CD14-positive monocyte (primary cell): ENCODE measurements at places on chromosomes 7 and 10.
A peak's percentile ranks its signal among the peaks of the same experiment; 100 is the strongest.

DNA sequence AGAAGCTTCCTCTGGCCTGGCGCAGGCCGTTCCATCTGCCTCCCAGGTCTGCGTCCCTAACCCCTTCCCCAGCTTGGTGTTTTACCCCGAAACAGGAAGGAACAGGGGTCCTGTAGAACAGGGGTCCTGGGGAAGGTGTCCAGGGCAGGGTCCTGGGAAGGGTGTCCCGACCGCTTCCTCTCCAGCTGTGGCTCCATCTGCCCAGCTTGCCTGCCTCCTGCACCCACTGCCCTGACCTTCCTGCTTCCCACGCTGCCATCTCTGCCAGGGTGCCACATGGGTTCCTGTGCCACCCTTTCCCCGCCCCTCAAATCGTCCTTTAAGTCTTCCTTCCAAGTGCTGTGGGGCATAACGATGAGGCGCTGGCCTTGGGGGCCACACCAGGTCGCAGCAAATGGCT lies 32.4 kb downstream of the WDR86 start:
- DNase-seq: no peak

DNA sequence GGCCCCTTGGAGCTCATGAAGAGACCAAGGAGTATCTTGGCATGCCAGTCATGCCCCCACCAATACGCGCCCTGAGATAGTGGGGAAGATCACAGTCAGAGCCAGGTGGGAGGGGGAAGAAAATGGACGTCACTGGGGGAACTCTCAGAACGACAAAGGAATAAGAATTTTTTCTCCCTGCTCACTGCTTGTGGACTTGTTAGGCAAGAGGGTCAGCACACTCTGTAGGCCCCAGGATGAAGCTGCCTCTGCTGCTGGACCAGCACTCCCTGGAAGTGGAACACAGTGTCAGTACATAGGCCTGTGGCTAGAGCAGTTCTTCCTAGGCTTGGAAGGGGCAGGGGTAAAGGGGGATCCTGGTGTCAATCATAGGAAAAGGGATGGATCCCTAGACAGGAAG lies 46.5 kb downstream of the DRGX start:
- no peak for DNase-seq

DNA sequence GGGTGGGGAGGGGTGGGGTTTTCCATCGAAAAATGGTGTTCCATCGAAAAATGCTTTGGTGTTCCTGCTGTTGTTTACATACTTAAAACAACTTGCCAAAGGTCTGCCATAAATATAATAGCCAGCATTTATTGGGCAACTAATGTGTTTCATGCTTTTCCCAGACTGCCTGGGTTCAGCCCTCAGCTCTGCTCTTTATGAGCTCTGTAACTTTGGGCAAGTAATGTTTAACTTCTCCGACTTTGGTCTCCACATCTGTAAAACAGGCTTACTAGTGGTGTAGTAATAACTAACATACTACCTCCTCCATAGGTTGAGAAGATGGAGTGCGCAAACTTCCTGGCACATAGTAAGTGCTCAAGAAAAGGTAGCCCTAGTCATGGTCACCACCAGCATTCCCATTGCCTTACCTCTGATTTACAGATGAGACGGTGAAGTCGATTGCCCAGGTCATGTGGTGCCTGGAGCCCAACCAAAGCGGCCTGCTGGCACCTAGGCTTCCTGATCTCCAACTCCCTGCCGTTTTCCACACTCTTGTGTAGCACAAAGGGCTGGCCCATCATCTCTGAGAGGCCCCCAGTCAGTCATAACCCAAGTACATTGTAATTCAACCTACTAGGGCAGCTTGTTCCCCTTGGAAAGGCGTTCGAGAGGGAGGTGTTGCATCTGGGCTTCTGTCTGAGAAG lies 8.9 kb downstream of the ZMIZ1 start:
- no peak for DNase-seq

GRCh38 chr7:142384493-142384922 lies 126.7 kb upstream of the PRSS58 start:
- DNase-seq: peak; percentile 86

- no peak for DNase-seq
Measured at GRCh38 chr10:80473096-80473657, 19.1 kb downstream of the TSPAN14 start.

GRCh38 chr10:18109341-18109870 lies 30.8 kb upstream of the CACNB2 start:
- DNase-seq: no peak

GRCh38 chr7:117077658-117078057 lies 124.4 kb downstream of the ST7 start:
- DNase-seq: no peak

- no peak for DNase-seq
Measured at GRCh38 chr10:128739930-128740329, 613.7 kb upstream of the MKI67 start.

DNA sequence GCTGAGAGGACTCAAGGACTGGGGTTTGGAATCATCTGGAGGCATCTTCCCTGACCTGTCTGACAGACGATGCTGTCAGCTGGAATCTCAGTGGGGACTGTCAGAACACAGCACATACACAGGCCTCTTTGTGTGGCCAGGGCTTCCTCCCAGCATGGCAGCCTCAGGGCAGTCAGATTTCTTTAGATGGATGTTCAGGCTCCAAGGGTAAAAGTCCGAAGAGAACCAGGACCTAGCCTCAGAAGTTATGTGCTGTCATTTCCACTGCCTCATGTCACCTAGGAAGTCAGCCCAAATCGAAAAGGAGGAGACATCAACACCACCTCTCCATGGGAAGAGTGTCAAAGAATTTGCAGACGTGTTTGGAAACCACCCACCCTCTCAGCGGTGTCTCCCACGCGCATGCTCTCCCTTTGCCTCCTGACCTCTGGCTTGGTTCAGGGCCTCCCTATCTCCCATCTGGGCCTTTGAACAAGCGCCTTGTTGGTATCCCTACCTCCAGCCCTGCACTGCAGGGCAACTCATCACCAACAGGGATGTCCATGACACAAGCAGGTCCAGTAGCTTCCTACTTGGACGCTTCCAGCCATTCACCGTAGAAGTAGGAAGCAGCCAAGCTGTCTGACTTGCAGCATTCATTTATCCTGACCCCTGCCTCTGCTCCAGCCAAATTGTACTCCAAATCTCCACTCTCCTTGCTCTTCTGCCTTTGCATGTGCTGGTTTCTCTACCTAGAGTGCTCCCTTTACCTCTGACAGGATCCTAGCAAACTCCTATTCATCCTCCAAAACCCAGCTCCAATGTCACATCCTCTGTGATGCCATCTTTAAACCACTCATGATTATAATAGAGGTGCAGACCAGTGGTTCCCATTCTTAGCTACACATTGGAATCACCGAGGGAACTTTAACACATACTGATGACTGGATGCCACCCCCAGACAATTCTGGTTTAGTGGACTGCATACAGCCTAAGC lies 121.6 kb downstream of the OAT start:
- DNase-seq: no peak

- DNase-seq: no peak
Measured at GRCh38 chr10:100315615-100316014, 14.4 kb downstream of the PKD2L1 start.

DNA sequence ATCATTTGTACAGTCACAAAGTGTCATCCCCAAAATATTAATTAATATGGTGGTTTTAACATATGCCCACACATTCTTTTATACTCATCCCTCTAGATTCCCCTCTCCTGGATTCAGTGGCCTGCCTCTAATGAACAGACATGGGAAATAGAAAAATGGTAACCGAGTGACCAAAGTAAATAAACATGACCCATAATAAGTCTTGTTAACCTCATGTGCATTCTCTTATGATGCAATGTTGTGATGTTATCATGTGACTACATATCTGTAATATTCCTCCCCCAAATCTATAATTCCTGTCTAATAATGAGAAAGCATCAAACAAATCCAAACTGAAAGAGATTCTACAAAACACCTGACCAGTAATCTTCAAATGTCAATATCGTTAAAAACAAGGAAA lies 164.5 kb upstream of the PRSS1 start:
- DNase-seq: peak; percentile 25

GRCh38 chr10:1157615-1157933 lies 101.4 kb downstream of the WDR37 start:
- DNase-seq: no peak

- DNase-seq: no peak
Measured at GRCh38 chr7:70242826-70243225, 644.6 kb downstream of the AUTS2 start.

GRCh38 chr10:122441961-122442360 lies 12.5 kb upstream of the ARMS2 start:
- DNase-seq: no peak

- DNase-seq: no peak
Measured at GRCh38 chr10:22740180-22740579, 25.8 kb upstream of the PIP4K2A start.

DNA sequence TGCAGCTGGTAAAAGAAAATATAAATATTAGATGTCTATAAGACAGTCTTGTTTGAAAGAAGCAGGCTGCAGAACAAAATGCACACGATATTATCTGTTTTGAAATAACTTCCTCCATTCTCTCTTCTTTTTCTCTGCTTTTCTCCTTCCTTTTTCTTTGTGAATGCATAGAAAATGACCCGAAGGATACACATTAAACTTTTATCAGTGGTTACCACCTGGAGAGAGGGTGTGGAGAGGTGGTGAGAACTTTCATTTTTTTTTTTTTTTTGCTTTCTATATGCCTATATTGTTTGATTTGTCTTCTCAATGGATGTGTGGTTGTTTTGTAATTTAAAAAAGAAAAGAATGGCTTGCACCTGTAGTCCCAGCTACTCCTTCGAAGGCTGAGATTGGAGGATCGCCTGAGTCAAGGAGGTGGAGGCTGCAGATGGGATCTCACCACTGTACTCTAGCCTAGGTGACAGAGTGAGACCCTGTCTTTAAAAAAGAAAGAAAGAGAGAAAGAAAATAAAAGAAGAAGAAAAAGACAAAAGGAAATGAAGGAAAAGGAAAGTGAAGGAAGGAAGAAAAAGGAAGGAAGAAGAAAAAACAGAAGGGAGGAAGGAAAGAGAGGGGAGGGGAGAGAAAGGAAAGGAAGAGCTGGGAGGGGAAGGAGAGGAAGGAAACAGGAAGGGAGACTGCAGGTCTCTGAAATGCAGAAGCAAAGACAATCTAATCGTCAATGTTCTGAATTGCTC lies 64.4 kb downstream of the SAMD9 start:
- no peak for DNase-seq

DNA sequence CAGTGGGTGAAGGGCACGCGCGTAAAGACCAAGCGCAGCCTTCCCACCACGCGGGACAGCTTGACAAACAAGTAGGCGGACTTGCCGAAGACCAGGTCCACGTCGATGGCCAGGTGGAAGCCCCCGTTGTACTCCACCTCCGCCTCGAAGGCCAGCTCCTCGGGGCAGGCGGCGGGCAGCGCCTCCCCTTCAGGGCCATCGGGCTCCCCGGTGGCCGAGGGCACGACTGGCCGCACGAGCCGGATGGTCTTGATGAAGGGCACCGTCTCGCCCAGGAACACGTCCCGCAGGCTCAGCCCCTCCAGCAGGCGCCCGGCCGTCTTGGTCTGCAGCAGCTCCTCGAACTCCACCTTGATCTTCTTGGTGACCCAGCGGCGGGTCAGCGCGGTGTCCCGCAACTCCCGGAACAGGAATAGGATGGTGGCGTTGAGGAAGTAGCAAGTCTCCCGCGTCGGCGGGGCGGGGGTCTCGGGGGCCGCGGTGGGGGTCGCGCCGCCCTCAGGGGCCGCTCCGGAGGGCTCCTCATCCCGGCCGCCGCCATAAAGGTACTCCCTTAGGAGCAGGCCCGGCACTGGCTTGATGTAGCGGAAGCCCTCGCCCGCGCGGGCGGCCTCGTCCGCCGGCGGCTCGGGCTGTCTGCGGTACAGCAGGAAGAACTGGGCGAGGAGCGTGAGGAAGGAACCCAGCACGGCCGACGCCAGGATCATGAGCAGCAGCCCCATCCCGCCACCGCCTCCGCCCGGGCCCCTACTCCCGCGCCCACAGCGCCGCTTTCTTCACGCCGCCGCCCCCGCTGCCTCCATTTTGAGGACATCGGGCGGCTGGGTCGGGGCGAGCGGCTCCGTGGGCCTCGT lies 507 bp downstream of the PDZD8 start:
- DNase-seq: peak; percentile 44

DNA sequence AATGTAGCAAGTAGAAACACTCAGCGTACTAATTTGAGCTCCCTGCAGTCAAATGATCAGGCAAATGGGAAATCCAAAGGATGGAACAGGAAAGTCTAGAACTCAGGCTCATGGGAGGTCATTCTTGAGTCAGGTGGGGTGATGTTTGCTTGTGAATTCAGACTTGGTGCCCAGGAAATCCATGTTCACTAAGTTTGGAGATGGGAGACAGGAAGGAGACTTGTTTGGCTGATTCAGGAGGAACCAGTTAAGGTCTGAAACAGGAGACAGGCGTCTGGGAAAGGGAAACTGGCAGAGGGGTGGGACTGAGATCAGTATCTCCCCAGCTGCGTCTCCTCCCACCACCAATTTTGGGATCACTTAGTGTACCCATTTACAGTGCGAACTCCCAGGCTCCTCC lies 38.4 kb upstream of the ZNF438 start:
- DNase-seq: no peak

DNA sequence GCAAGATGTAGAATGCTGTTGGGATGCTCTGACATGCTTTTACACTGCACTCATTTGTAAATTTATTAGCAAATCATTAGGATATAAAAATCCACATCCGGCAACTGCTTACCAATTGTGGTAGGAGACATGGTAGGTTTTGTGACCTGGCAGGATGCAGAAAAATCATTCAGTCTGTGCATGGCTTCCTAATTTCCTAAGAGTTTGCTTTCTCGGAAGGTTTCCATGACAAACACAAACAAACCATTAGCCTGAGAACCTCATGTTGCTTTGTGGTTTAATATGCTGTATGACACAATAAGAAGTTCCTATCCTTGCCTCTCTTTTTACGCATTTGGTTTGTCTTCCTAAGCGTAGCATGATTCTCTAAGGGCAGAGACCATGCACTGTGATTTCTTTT lies 14.7 kb upstream of the LMBR1 start:
- DNase-seq: no peak

- peak; percentile 30 for DNase-seq
Measured at GRCh38 chr7:37916673-37917660, at the start of gene SFRP4. Gene SFRP4, minus strand, starts transcription at chr7:37916817. Its CDS starts 280 bp downstream, at chr7:37916537.

DNA sequence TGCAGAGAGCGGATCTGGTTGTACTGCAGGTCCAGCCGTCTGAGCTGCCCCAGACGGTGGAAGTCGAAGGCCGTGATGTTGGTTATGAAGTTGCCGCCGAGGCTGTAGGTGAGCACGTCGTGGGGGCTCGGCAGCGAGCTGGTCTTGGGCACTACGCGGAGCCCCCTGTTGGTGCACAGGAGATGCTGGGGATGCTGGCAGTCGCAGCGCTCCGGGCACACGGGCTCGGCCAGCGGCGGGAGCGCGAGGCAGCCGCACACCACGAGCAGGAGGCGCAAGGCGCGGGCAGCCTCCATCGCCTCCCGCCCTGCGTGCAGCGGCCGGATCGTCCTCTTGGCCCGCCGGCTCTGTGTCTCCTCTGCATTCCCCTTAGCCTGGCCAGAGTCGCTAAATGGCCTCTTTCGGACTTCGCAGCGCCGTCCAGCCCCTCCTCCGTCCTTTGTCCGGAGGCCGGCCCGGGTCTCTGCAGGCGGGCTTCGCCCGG lies 337 bp downstream of the TRIL start:
- DNase-seq: no peak

- DNase-seq: no peak
Measured at GRCh38 chr7:1562597-1563051, 6.6 kb upstream of the TMEM184A start.

GRCh38 chr10:9605231-9605630 lies 1412.4 kb upstream of the CELF2 start:
- DNase-seq: no peak
